ENCODE measurements at places on chromosomes 7 and 10. TPM values are rescaled to one million over a fixed set of nuclear protein-coding genes. Genes with fewer than 3 reads are reported as not detected.
A peak's percentile ranks its signal among the peaks of the same experiment; 100 is the strongest.

Gene GOLGA7B
- polyA plus RNA-seq = 0.30 TPM

Gene CACNB2
- 11.6 TPM for polyA plus RNA-seq

Gene GPNMB
- 431 TPM for polyA plus RNA-seq

Gene OSBPL3
- polyA plus RNA-seq = 11.3 TPM

Gene INPP5A
- polyA plus RNA-seq = 41.2 TPM

Gene HKDC1
- 0.01 TPM for polyA plus RNA-seq

- no peaks in the 10 kb centered on the region for H3K4me1 ChIP-seq
- no peak for DNase-seq
- H3K4me3 ChIP-seq = no peak overlapping the region
These were observed 910.4 kb downstream of the SORCS1 start for GRCh38 chr10:106254071-106254470.

- peaks cover 11% of the 10 kb centered on the region for H3K4me1 ChIP-seq
- no peak overlapping the region for H3K4me3 ChIP-seq
- no peak for DNase-seq
- H3K36me3 ChIP-seq = no peaks in the 10 kb centered on the region
- H3K27ac ChIP-seq = no peak overlapping the region
These were observed 136.2 kb downstream of the DIP2C start for GRCh38 chr10:553233-553632.

DNA sequence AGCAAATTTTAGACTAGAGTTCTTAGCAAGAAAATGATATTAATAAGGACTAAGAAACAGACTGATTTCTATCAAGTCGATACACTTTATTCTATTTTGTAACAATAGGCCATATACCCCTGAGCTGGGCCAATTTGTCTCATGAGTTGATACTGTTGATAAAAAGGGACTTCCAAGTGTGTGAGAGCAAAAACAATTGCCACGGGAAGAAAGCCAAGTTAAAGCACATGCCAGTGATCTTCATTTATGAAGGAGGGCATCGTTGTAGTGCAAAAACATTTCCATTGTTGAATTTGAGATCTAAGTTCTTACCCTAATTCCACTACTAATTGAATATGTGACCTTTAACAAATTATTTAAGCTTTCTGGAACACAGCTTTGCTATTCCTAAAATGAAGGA lies 119.9 kb downstream of the CNOT4 start:
- no peaks in the 10 kb centered on the region for H3K36me3 ChIP-seq
- no peaks in the 10 kb centered on the region for H3K4me1 ChIP-seq
- DNase-seq = no peak
- no peak overlapping the region for H3K4me3 ChIP-seq
- no peaks in the 10 kb centered on the region for H3K27me3 ChIP-seq

- DNase-seq = no peak
- no peak overlapping the region for H3K27ac ChIP-seq
- no peaks in the 10 kb centered on the region for H3K27me3 ChIP-seq
- H3K4me1 ChIP-seq = no peaks in the 10 kb centered on the region
- H3K4me3 ChIP-seq = no peak overlapping the region
These were observed 66.3 kb upstream of the AGK start for GRCh38 chr7:141484907-141485306.

GRCh38 chr10:114115661-114116445 lies 58.1 kb downstream of the CCDC186 start:
- no peaks in the 10 kb centered on the region for H3K27me3 ChIP-seq
- no peak overlapping the region for H3K4me3 ChIP-seq
- no peak for DNase-seq
- no peaks in the 10 kb centered on the region for H3K36me3 ChIP-seq

DNA sequence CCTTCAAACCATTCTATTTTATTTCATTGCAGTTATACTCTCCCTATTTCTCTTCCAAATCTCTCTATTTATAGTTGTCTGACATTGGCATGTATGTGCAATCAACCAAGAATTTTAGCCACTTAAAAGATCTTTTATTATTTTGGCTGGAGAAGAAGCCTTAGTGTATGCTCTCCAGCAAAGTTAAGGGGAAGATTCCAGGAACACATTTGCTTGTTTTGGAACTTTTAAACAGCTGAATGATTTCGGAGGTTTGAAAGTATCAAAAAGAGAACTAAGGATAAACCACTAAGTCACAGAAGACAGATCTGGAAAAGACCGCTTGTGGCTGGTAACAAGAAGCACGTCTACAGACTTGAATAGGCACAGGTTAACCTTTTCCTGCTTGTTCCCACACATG lies 182.2 kb upstream of the FZD1 start:
- DNase-seq = no peak
- peaks cover 3% of the 10 kb centered on the region for H3K4me1 ChIP-seq
- no peak overlapping the region for H3K4me3 ChIP-seq
- peak overlapping the region; percentile 46 for H3K27ac ChIP-seq
- no peaks in the 10 kb centered on the region for H3K36me3 ChIP-seq
- no peaks in the 10 kb centered on the region for H3K27me3 ChIP-seq

DNA sequence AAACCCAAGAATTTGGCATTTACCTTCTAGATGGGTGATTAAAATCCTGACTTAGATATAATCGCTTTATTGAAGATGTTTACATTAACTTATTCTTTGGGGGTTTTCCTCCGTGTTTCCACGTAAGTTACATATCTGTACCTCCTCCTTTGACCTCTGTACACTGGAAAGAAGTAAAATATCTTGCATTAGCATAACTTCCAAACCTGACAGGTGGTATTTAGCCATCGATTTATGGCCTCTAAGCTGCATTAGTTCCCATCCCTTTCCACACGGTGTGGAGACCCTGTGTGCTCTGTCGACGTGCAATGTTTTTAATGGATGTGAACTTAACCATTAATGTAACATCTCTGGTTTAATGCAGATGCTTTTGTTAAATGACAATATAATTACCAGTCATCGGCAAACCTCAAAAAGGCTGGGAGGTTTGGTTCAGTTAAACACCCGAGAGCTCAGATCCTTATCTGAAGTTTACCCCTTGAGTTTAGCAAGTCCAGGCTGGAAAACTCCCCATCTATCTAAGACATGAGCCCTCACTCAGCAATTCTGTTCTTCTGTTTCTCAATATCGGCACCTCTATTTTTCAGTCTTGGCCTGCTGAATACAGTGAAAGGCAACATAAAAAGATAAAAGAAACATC lies 295.2 kb downstream of the GATA3 start:
- no peaks in the 10 kb centered on the region for H3K4me1 ChIP-seq
- no peaks in the 10 kb centered on the region for H3K36me3 ChIP-seq
- H3K27me3 ChIP-seq = no peaks in the 10 kb centered on the region
- H3K27ac ChIP-seq = no peak overlapping the region

GRCh38 chr7:28818996-28819395 lies 139.1 kb downstream of the TRIL start:
- no peak overlapping the region for H3K4me3 ChIP-seq
- no peak overlapping the region for H3K27ac ChIP-seq
- no peak for DNase-seq
- H3K4me1 ChIP-seq = peaks cover 1% of the 10 kb centered on the region

- H3K27me3 ChIP-seq = no peaks in the 10 kb centered on the region
- H3K4me1 ChIP-seq = peaks cover 5% of the 10 kb centered on the region
- no peak for DNase-seq
- no peak overlapping the region for H3K4me3 ChIP-seq
- H3K36me3 ChIP-seq = no peaks in the 10 kb centered on the region
These were observed 81.4 kb downstream of the FAM185A start for GRCh38 chr7:102830197-102830596.

- no peak for DNase-seq
- no peaks in the 10 kb centered on the region for H3K4me1 ChIP-seq
- no peak overlapping the region for H3K4me3 ChIP-seq
- H3K36me3 ChIP-seq = no peaks in the 10 kb centered on the region
- no peaks in the 10 kb centered on the region for H3K27me3 ChIP-seq
These were observed 411.8 kb upstream of the FOXK1 start for GRCh38 chr7:4270268-4270667.

DNA sequence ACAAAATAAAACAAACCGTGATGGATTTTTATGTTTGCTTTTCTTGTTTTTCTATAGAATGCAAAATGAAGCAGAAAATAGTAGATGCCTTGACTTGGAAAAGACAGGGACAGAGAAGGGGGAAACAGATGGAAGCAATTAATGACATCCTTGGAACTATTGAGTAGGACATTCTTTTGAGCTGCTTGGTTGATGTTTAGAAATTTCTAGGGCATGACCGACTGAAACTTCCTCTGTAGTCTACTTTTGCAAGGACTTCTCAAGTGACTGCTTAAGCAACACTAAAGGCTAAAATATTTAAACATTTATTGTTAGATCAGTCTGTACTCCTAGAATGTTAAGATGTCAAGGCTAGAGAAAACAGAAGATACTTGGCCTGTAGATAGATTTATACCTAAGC lies 49.4 kb downstream of the VCL start:
- no peaks in the 10 kb centered on the region for H3K36me3 ChIP-seq
- H3K27ac ChIP-seq = no peak overlapping the region
- H3K4me1 ChIP-seq = peaks cover 2% of the 10 kb centered on the region
- DNase-seq = no peak
- H3K4me3 ChIP-seq = no peak overlapping the region
- H3K27me3 ChIP-seq = no peaks in the 10 kb centered on the region

- no peaks in the 10 kb centered on the region for H3K36me3 ChIP-seq
- no peaks in the 10 kb centered on the region for H3K4me1 ChIP-seq
- no peak overlapping the region for H3K4me3 ChIP-seq
- no peak overlapping the region for H3K27ac ChIP-seq
- DNase-seq = no peak
These were observed 99.0 kb downstream of the RNF32 start for GRCh38 chr7:156739596-156739995.

All from ovary (tissue), 10 donors.